DMS153 (cell line): ENCODE measurements at places on chromosomes 3 and 15.

- DNase-seq, result no peak
These were observed 1.5 kb downstream of the ZNF639 start for GRCh38 chr3:179324270-179324754.

- DNase-seq, result no peak
These were observed 1333.1 kb downstream of the SI start for GRCh38 chr3:163745204-163745603.

GRCh38 chr3:23493889-23494288 is 290.8 kb downstream of the UBE2E2 start:
- no peak for DNase-seq

DNA sequence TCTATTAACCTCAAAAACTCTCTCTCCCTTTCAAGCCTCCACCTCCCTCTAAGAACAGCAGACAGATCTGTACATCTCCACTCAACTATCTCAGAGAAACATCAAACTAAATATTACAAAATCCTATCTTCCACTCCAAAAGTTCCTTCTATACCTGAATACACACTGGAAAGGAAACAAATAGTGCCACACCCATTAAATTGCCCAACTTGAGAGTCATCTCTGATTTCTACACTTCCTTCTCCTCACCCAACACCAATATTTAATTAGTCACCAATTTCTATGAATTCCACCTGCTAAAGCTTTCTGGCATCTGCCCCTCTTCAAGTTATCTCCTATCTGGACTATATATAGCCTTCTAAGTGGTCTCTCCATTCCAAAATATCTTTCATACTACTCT is 65.8 kb downstream of the PEAK1 start:
- no peak for DNase-seq

GRCh38 chr3:154274348-154274747 is 49.9 kb downstream of the DHX36 start:
- DNase-seq, result no peak

GRCh38 chr3:182715006-182715405 is 78.3 kb upstream of the ATP11B start:
- DNase-seq, result no peak

- DNase-seq, result no peak
These were observed 3.5 kb upstream of the SHISA5 start for GRCh38 chr3:48507256-48508061.

GRCh38 chr15:76006136-76006778 is 6.0 kb downstream of the NRG4 start:
- no peak for DNase-seq

DNA sequence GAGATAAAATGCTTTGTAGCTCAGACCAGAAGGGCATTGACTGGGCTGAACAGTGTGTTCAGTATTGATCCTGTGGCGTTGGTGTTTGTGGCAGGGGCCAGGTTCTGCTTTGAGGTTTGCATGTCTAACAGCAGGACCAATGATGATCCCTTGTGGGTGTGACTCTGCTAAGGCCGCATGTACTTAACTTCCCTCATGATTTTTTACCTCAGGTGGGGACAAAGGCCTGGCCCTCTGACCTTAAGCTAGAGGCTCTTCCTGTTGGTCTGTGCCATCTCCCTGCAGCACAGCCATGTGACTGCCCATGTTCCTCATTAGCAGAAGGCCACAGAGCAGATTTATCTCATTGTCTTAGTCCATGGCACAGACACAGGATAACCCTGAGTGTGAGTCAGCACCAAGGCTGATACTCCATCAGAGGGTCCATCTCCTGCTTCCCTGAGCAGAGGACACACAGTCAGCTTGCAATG is 34.3 kb upstream of the BSN start:
- no peak for DNase-seq

DNA sequence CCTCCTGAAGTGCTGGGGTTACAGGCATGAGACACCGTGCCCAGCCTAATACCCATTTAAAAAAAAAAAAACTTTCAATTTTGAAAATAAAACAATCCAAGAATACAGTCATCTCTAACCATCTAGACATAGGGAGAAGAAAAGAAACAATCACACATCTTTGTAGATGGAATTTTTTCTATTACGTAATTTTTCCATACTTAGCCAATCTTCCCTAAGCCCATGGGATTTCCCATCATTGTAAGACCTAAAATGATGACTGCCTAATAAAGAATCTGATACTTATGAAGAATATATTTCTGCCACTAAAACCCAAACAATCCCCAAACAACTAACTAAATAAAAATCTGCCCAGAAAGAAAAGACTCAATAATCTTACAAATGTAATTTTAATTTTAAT is 88.7 kb downstream of the CBLB start:
- no peak for DNase-seq

DNA sequence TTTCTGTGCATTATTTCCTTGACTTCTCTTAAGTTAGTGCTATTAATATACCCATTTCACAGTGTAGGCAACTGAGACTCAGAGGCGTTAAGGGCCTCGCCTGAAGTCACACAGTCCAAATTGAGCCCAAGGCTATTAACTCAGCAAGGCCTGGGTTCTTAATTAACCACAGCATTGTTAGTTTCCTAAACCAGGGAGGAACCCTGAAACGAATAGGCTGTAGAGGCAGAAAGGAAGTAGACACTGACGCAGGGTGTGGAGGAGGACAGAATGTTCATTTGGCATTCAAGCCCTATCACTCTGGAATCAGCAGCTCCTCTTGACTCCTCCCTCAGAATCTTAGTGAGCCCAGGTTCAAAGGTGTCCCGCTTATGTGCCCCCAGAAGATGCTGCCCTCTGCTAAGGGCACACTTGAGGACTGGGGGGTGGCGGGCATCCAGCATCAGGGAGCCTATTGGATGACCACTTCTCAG is 13.9 kb downstream of the ARHGEF3 start:
- DNase-seq, result no peak

- DNase-seq, result no peak
These were observed 230.3 kb upstream of the TLE3 start for GRCh38 chr15:70327856-70328678.

DNA sequence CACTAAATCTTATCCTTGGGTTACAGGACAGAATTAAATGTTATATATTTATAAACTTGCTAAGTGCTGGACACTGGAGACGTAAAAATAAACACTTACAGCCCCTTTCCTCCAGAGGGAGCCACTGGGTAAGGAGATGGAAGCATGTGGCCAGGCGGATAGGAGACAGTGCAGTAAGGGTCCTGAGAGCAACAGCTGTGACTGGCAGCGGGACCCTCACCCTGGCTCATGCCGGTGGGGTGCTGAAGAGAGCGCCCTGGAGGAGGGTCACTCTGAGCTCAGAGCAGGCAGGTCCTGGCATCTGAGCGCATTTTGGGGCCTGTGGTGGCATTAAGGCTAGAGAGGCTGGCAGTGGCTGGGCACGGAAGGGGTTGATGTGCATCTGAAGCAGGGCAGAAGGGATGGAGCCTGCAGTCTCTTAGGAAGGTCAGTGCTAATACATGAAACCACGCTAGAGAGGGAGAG is 16.0 kb downstream of the SEC61A1 start:
- DNase-seq, result no peak

DNA sequence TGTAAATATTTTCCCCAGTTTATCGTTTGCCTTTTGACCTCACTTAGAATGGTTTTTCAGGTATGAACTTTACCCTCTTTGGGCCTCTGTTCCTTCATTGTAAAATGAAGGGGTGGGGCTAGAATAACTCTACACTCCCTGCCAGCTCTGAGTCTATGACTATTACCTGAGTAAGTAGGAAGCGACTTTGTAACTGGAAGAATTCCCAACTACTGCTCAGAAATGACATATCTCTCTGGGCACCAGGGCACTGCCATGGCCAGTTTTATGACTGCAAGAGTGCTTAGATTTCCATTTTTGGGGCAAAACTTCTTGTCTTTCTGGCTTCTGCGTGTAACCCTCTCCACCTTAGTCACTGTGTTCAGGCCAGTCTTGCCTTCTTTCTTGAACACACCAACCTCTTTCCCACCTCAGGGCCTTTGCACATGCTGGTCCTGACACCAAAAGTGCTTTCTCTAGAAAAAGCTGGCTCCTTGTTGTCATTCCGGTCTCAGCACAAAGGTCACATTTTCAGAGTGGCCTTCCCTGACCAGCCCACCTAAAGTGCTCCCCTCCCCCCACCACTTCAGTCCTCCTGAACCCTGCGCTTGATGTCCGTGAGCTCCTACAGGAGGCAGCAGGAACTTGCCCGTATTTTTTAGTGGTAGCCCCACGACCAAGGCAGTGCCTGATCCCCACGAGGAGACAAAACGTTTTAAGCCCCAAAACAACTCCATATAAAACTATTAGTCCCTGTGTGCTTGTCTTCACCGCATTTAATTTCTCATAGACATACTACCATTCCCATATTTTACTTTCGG is 25.6 kb downstream of the CDCP1 start:
- no peak for DNase-seq

DNA sequence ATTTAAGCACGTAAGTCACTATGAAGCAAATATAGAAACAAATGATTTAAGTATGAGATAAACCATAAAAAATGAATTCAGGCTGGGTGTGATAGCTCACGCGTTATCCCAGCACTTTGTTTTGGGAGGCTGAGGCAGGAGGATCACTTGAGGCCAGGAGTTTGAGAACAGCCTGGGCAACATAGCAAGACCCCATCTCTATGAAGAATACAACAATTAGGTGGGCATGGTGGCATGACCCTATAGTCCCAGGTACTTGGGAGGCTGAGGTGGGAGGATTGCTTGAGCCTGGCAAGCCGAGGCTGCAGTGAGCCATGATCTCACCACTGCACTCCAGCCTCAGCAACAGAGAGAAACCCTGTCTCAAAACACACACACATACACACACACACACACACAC is 34.2 kb downstream of the TMCC1 start:
- no peak for DNase-seq

DNA sequence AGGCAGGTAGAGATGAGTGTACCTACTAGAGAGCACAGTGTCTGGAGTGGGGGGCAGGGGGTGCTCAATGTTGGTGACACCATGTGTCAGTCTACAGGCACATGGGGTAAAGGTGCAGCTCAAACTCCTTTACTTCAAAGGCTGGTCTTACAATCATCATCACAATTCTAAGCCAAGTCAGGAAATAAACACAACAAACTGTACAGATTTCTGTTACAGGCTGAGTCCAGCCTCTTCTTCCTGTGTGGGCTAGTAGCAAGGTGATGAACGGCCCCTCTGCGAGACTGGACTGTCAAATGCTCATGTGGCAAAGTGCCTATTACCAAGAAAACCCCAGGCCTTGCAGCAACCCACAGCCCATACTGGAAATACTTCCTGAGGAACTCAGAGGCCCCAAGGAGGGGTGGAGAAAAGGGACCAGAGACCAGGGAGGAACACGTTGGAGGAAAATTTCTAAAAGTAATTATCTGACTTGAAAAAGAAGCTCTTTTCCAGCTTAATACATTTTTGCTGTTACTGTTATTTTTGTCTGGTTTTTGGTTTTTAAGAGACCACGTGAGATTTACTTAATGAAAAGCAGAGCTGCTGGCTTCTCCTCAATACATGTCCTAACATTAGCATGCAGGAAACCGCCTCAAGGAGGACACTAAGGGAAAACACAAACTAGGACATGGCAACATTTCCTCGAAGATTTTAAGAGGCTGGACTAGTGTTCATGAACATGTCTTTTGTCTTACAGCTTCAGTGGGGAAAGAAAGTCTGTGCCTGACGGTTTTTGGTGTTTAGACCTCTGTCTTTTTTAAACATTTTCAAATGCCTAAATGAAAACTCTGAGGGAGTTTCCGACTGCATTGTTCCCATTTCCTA is 29.5 kb downstream of the TBC1D2B start:
- DNase-seq, result no peak

- no peak for DNase-seq
These were observed 295.7 kb downstream of the UNC13C start for GRCh38 chr15:54273928-54274327.

GRCh38 chr3:163773136-163773535 is 1305.2 kb downstream of the SI start:
- DNase-seq, result no peak

DNA sequence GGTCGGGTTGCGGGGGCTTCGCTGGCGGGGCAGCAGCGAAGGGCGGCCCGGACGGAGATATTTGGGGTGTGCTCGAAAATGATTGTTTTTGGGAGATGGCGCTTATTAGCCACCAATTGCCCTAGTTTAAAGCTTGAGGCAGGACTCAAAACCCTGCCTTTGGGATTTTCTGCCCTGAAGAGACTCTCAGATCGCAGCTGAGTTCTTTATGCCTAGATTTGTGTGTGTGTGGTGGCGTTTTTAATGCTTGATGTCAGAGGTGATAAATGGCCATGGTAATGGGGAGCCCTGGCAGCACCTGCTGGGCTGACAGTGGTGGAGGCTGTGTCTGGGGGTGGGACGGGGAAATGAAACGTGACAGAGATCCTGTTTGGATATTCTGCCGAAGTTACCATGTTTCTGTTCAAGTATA is 604 bp downstream of the KCTD6 start:
- no peak for DNase-seq

DNA sequence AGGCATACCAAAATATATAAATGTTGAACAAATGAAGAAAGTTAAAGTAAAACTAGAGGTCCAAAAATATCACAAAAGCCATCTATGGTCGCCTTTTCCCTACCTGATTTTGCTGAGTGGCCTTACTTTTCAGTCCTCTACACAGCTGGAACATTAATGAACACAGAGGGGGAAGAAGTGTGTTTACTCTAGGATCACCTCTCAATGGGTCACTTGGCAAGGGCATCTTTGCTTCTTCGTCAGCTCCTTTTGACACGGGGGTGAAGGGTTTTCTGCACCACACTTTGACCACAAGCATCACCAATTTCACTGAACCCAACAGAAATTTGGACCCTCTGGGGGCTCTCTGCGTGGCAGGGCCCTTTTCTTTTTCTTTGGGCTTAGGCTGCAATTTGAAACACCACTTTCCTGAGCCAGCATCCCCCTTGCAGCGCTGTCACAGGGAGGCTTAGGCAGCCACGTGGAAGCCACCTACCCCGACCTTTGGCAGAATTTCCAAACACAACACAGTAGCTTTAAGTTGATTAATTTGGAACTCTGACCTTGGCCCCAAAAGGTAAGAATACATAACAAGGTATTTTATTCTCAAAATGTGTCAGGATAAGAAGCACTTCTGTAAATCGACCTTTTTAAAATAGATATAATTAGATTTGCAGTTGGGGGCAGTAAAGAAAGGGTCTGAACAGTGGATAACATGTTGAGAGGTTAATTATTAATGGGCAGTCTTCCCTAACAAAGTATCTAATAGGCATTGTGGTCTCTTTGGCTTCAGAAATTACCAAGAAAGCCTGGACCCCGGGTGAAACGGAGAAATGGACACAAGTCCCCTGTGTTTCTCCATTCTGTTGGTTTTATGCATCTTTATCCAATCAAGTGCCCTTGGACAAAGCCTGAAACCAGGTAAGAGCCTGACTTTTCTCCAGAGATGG is at the start of gene LIPC:
TSS of gene LIPC (plus strand) at position 771 of the 929 bp plus-strand sequence. CDS start at position 813, 42 bp downstream.
- no peak for DNase-seq

GRCh38 chr3:145070795-145071194 is 1090.2 kb downstream of the PLOD2 start:
- no peak for DNase-seq

DNA sequence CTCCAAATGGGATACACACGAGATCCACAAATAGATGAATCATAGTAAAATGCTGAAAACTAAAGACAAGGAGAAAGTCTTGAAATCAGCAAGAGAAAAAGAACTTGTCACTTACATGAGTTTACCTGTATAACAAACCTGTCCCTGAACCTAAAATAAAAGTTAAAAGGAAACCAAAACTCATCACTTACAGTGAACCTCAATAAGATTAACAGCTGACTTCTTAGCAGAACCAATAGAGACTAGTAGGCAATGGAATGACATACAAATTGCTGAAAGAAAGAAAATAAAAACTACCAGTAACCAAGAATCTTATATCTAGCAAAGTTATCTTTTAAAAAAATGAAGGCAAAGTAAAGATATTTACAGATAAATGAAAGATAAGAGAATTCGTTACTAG is 27.4 kb downstream of the SEC22A start:
- no peak for DNase-seq

- no peak for DNase-seq
These were observed 76.5 kb downstream of the ACAP2 start for GRCh38 chr3:195366200-195366925.
